CD4-positive, alpha-beta T cell treated with Interleukin-12 subunit alpha and Interleukin-12 subunit beta, for 1 hour (primary cell): ENCODE measurements at places on chromosomes 2 and 18.

- DNase-seq: no peak
Observed at GRCh38 chr18:27869735-27870134, 307.2 kb downstream of the CDH2 start.

- no peak for DNase-seq
Observed at GRCh38 chr2:66559672-66560071, 124.7 kb downstream of the MEIS1 start.

DNA sequence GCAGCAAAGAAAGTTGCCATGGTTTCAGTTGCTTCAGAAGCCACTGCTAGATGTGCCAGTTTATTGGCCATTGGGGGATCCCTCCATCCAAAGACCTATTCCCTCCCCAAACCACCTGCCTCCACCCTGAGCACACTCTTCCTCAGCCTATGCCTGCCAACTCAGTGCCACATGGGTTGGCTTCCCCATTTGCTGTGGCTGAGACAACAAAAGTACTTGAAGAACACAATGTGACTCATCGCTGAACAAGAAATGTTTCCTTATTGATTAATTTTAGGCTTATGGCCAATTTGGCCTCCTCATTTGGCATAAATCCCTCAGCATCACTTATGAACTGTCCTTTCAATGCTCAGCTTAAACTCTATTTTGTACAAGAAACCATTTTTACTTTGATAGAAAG, 215.9 kb downstream of the TMEM247 start:
- DNase-seq: no peak

DNA sequence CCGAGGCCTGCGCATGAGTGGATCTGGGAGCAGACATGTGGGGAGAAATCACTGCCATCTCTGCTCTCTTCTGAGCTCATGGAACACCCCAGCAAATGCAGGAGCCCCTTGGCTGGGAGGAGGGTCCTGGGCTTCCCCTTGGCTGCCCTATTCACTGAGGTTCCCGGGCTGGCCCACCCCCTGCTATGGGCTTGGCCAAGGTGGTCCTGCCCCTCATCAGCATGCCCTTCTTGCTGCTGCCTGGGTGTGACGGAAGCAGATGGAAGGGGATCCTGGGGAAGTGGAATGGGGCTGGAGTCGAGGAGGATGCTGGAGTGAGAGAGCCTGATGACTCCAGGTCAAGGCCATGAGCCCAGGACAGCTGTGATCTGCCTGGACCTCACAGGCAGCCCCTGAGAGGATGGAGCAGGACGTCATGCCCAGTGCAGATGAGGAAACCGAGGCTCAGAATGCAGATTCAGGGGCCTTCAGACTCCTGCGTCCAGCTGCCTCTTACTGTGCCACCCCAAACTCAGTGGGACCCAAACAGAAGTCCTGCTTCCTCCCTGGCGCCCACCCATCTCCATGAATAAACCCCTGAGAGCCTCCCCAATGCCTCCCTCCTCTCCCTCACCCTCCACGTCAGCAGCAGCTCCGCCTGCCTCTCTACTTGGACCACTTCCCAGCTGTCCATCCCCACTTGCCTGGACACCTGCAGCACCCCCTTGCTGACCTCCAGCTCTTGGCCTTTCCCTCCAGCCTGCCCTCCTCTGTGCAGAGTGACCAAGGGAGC, 4.0 kb downstream of the SNED1 start:
- no peak for DNase-seq

DNA sequence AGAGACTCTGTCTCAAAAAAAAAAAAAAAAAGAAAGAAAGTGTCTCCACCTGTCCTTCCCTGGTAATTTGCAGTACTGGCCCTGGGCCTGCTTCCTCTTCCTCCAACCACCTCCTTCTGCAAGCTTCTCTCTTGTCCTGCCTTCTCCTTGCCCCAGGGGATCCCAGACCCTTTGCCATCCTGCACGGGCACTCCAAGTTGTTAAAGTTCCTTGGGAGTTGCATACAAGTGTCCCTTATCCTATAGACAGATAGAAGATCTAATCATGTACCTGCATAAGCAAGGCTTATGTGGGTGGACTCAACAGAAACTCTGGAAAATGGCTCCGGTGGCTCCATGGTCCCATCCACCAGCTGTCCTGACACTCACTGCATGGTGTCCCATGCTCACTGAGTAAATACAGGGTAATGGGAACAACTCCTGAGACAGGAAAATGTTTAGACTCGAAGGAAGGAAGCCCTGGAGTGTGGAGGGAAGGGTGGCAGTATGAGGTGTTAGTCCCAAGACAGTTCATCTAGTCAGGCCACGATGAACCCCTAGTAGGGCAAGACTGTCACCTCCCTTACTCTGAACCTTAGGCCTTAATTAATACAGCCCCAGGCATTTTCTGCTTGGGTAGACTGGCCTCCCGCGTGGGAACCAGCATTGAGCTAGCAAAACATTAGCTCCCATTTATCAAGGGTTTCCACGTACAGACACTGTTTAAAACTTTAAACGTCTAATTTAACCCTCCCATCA, 17.1 kb downstream of the ODC1 start:
- no peak for DNase-seq

- DNase-seq: no peak
Observed at GRCh38 chr2:12313445-12314126, 403.1 kb upstream of the TRIB2 start.
